ENCODE measurements at places on chromosomes 1 and 21.

DNA sequence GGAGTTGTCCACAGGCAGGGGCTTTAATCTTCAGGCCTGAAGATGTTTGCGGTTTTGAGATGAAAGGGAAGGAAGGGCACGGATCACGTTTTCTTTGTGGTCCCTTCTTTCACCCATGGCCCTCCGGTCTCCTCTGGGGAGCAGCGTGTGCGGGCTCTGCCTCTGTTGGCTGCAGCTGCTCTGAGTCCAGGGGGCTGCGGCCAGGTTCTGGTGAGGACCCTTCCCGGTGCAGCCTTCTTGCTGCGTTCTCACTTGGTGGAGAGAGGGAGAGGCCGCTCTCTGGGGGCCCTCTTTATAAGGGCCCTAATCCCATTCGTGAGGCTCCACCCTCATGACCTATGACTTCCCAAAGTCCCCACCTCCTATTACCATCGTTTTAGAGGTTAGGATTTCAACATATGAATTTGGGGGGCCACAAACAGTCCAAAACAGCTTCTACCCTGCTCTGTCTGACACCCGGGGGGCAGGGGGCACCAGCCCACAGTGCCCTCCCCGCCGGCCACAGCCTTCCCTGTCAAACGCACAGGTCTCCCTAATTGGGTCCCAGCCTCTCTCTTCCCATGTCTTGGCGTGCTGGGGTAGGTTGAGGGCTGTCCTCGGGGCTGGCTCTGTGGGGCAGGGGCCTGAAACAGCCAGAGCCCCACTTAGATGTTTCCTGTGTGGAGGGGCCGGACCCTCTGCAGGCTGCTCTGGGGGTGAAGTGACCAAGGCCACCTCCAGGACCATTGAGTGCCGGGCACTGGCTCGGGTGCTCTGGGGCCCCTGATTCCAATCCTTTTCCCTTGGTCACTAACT is 100.1 kb upstream of the C1orf174 start:
- H3K27me3 ChIP-seq: no peaks in the 10 kb centered on the region
- no peak overlapping the region for H3K27ac ChIP-seq
- H3K4me3 ChIP-seq: no peak overlapping the region
- H3K36me3 ChIP-seq: no peaks in the 10 kb centered on the region
- no peak for DNase-seq
- no peaks in the 10 kb centered on the region for H3K4me1 ChIP-seq

GRCh38 chr1:21933397-21934248 is 3.5 kb downstream of the HSPG2 start:
- peaks cover 49% of the 10 kb centered on the region for H3K4me1 ChIP-seq
- H3K27me3 ChIP-seq: no peaks in the 10 kb centered on the region
- DNase-seq: no peak
- H3K27ac ChIP-seq: peak overlapping the region; percentile 66
- no peak overlapping the region for H3K4me3 ChIP-seq

- no peak overlapping the region for H3K27ac ChIP-seq
- H3K4me1 ChIP-seq: no peaks in the 10 kb centered on the region
- H3K27me3 ChIP-seq: no peaks in the 10 kb centered on the region
- no peak for DNase-seq
- no peak overlapping the region for H3K4me3 ChIP-seq
- H3K36me3 ChIP-seq: no peaks in the 10 kb centered on the region
These were observed 105.5 kb downstream of the LRIG2 start for GRCh38 chr1:113178522-113178921.

DNA sequence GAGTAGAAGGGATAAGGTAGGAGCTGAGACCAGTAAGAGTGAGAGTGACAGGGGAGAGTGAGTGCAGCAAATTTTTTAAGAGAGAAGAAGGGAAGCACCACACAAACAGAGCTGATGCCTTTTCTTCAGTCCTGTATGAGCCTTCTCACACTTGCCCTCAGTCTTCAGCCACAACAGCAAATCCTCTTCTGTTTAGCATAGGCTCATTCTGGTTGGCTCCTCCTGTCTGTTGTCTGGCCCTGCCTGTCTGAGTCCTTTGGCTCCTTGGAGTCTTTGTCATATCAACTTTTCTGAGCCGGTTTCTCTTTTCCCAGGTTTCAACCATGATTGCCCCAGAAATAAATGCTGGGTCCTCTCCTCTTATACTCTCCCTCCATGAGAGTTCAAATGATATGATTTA is 12.7 kb upstream of the CASQ1 start:
- H3K27me3 ChIP-seq: peaks cover 33% of the 10 kb centered on the region
- DNase-seq: no peak
- no peak overlapping the region for H3K4me3 ChIP-seq
- H3K27ac ChIP-seq: no peak overlapping the region
- no peaks in the 10 kb centered on the region for H3K36me3 ChIP-seq
